ENCODE measurements at places on chromosomes 1 and 21.

- DNase-seq = no peak
Observed at GRCh38 chr1:102107441-102107840, 110.7 kb upstream of the OLFM3 start.

DNA sequence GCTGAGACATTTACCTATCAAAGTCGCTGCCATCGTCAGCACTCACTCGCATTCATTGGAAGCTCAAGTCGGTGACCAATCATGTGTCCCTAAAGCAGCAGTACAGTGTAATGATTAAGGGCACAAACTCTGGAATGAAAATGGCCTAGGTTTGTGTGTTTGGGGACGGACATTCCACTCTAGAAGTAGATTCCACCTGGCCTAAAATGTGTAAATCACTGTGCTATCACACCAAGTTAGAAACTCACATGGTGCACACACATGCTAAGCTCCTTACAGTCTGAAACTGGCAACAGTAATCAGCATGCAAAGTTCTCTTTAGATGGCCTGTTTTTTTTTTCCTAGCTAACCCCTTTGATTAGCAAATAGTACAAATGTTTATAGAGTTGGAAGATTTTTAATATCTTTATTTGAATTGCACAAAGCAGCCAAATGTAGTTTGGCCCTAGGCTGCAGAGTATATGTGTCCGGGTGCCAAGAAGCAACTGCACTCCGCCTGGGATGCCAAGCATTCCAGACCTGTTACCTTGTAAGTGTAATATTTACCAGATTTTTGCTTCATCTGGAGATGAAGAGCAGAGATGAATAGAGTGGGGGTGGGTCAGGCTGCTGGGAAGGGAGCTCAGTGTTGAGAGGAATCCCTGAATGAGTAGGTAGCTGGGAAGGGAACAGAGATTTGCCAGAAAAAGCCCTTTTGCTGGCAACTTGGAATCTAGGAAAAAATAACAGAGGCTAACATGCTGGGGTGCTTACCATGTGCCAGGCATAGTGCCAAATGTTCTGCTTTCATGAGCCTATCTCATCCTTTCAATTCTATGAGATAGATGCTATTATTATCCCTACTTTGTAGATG lies 35.2 kb downstream of the TGFB2 start:
- DNase-seq = peak; percentile 81

DNA sequence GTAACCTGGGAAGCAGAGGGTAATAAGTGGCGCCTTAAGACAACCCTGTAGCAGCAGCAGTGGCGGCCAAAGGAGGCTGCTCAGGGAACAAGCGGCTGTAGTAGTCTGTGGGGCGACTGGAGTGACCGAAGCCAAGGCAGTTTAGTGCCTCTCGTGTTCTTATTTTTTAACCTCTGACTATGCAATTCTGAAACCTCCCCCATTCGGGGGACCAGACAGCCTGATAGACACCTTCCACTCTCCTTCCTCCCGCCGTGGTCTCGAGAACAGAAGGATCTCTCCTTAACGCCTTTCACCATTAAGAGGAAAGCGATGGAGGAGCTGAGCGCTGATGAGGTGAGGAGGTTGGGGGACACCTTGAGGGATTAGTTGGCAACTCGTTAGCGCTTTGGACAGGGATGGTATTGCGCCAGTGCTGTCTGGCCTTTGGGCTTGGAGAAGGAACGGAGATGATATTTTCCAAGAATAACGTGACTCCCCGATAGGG lies 644 bp downstream of the UBE4B start:
- no peak for DNase-seq

- DNase-seq = no peak
Observed at GRCh38 chr1:50493710-50494109, 70.5 kb upstream of the DMRTA2 start.

DNA sequence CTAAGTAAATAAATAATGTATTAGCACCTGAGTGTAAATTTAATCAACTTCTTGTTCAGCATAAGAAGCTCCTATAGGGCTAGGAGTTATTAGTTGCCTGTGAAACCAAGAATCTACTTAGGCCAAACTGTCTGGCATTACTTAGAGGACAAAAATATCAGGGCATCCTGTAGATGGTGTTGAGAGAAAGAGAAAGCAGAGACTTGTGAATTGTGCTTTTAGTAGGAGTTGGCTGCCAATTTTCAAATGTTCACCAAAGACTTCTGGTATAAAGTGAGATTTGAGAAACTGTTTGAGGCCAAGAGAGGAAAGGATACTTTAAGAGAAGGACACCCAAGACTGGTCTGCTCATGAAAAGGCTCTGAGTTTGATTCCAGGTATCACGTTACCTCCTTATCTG lies 315.5 kb upstream of the DEPDC1 start:
- DNase-seq = no peak

DNA sequence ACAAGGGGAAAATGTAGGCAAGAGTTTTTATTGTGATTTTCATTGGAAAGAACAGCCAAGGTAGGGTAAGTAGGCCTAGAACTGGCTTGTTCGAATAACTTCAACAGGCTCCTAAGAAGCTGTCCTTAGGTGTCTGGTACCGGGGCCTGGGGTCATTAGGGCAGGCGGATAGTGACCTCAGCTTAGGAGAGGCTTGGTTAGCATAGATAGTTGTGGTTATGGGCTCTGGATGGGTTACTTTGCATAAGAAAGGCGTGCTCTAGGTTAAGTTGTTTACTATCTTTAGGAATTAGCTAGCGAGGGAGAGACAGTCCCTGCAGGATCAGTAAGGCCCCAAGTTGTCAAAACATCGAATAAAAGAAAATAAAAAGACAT lies 20.7 kb upstream of the HPCAL4 start:
- no peak for DNase-seq
